ENCODE measurements at places on chromosomes 4 and X. TPM values are rescaled to one million over a fixed set of nuclear protein-coding genes. Genes with fewer than 3 reads are reported as not detected.

- no peak for DNase-seq
- H3K27me3 ChIP-seq = peaks cover 8% of the 10 kb centered on the region
- H3K4me1 ChIP-seq = no peaks in the 10 kb centered on the region
- H3K4me3 ChIP-seq = no peak overlapping the region
- H3K36me3 ChIP-seq = no peaks in the 10 kb centered on the region
- no peak overlapping the region for H3K27ac ChIP-seq
Observed at GRCh38 chrX:12060489-12061260, 77.6 kb upstream of the FRMPD4 start.

The NMU gene
- total RNA-seq = 0.80 TPM

The YTHDC1 gene
- total RNA-seq = 53.9 TPM

DNA sequence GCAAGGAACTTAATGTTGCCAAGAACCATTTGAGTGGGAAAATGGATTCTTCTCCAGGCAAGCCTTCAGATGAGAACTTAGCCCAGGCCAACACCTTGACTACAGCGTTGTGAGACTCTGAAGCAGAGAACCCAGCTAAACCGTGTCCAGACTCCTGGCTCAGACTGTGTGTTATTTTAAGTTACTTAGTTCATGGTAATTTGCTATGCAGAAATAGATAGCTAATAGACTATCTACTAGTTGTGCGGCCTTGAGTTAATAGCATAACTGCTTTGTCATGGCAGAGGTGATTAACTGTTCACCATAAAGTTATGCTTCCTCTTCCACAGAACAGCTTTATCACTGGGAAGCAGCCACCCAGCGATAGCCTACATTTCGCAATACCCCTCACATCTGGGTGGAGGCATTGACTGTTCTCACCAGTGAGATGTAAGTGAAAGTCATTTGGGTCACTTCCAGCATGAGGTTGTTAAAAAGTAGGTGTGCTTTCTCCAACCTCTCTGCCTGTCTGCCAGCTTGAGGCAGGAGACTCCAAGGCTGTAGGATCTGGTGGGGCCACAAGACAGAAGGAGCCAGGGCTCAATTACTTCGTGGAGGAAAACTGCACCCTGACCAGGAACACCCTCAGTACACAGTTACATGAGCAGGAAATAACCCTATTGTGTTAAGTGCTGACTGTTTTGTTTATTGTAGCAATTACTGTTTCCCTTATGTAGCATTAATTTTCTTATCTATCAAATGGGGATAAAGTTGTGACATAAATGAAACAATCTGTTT, 94.2 kb downstream of the GPAT3 start:
- H3K27ac ChIP-seq = no peak overlapping the region
- no peaks in the 10 kb centered on the region for H3K36me3 ChIP-seq
- peaks cover 15% of the 10 kb centered on the region for H3K27me3 ChIP-seq
- peaks cover 6% of the 10 kb centered on the region for H3K4me1 ChIP-seq
- H3K4me3 ChIP-seq = no peak overlapping the region
- no peak for DNase-seq

The YY2 gene
- total RNA-seq = 4.7 TPM

The MAGEE2 gene
- total RNA-seq = not detected

DNA sequence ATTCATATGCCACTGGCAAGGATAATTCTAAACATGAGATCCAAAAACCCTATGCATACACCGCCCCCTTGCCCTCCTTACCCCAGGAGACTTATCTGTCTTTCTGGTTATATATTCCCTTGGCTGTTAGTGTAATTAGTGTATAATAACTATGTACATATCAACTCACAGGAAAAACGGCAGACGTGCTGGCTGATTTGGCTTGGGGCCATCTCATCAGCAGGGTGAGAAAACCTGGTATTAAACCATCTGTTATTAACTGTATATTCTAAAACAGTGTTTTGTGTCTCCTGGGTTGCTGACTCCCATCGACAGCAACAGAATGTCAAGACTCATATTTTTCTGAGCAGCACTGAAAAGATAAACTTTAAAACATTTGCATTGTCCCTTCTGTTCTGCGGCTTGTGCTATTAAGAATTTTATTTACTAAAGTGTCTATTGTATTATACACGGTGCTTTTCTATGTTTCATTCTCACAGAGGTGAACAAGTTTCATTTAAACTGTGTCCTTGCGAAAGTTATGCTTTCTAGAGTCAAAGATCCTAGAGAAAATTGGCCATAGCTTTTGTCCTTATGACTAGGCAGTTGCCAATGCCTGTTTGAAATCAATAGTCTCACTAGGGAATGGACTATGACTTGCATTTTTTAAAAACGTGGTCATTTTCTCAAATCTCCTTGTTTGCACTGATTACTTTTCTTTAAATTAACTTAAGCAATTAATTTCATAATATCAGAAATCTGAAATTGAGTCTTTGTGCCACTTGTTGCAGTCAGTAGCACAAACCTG, 211.5 kb upstream of the MID1 start:
- peaks cover 2% of the 10 kb centered on the region for H3K4me1 ChIP-seq
- no peaks in the 10 kb centered on the region for H3K27me3 ChIP-seq
- no peak overlapping the region for H3K27ac ChIP-seq
- no peak overlapping the region for H3K4me3 ChIP-seq
- no peak for DNase-seq

DNA sequence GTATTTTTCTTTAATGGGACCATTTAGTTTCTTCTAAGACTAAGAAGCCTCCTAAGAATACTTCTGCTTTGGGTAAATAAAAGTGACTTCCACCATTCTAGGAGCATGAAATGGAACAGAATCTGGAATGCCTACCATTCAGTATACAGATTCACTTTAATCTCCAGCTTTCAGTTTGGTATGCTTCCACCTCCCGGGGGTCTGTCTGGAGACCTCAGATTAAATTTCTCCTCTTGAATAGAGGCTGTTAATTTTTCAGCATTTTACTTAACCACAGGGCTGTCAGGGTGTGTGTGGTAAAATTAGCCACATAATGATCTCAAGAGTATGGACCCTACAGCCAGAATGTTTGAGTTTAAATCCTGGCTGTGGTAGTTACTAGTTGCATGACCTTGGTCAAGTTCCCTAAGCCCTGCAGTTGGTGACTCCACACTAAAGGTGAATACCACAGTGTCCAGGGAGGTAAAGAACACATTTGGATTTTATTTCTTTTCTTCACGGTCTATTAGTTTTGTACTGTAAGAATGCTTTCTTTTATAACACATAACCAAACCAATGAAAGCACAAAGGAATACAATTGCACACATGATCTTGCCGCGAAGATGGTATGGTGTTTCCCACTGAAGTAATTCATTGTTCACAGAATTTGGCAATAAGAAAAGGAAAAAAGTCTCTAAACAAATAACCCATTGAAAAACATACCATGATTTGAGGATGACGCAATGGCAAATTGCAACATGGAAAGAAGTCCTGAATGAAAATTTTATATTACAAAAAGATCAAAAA, 37.3 kb upstream of the TRIM2 start:
- H3K27ac ChIP-seq = no peak overlapping the region
- no peaks in the 10 kb centered on the region for H3K36me3 ChIP-seq
- no peak for DNase-seq
- peaks cover 12% of the 10 kb centered on the region for H3K4me1 ChIP-seq
- H3K27me3 ChIP-seq = peaks cover 2% of the 10 kb centered on the region

The PSAPL1 gene
- not detected for total RNA-seq

DNA sequence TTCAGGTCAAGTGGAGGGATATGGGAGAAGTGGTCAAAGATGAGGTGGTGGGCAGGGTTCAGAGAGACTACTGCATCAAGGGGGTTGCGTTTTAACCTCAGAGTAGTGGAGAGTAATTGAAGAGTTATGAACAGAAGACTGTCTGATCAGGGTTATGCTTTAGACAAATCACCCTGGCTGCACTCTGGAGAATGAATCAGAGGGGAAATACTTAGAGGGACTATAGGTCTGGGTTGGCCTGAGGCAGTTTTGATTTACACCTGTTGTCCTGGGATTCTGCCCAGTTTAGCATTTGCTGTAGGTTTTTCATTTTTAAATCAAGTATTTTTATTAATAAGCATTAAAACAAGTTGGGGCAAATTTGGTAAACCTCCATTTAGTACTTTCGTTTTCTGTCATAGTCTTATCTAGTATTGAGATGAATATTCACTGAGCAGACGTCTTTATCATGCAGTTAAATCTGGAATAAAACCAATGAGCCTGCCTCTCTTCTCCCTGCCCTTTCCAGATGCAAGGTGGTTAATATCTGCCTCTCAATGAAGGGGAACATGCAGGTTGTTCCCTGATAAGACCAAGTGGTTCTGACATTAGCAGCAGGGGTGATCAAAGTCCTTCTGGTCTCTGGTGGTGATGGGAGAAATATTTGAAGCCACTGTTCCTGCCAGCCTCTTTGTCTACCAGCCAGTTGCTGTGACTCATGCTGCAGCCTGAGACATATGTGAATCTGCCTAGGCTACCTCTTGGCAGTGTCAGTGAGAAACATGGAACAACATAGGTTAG, 116.0 kb upstream of the RPS6KA3 start:
- peaks cover 3% of the 10 kb centered on the region for H3K27me3 ChIP-seq
- H3K4me3 ChIP-seq = no peak overlapping the region
- DNase-seq = no peak
- H3K27ac ChIP-seq = no peak overlapping the region
- no peaks in the 10 kb centered on the region for H3K36me3 ChIP-seq
- no peaks in the 10 kb centered on the region for H3K4me1 ChIP-seq

DNA sequence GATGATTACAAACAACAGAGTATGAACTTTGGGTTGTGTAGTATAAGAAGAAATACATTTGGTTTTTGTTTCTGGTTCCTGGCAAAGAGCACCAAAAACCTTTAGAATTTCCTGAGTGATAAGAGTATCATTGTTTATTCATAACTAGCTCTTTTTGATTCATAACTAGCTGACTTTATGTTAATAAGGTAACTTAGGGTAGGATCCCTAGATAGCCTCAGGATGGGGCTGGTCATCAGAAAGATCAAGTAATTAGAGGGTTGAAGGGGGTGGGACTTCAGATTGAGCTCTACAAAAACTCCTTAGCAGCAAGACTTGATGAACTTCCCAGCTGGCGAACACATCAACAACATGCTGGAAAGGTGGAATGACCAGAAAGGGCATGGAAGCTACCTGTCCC, 166.5 kb downstream of the SCFD2 start:
- H3K4me3 ChIP-seq = no peak overlapping the region
- H3K4me1 ChIP-seq = peaks cover 15% of the 10 kb centered on the region
- H3K27ac ChIP-seq = no peak overlapping the region
- no peaks in the 10 kb centered on the region for H3K36me3 ChIP-seq
- DNase-seq = no peak

All from chondrocyte (in vitro differentiated cells).